ENCODE measurements at places on chromosomes 2 and 18.
A peak's percentile ranks its signal among the peaks of the same experiment; 100 is the strongest.

GRCh38 chr2:24048769-24049484, 614 bp upstream of the FKBP1B start:
- DNase-seq, result no peak

- DNase-seq, result no peak
These were observed 24.2 kb downstream of the MYT1L start for GRCh38 chr2:2306878-2307277.

DNA sequence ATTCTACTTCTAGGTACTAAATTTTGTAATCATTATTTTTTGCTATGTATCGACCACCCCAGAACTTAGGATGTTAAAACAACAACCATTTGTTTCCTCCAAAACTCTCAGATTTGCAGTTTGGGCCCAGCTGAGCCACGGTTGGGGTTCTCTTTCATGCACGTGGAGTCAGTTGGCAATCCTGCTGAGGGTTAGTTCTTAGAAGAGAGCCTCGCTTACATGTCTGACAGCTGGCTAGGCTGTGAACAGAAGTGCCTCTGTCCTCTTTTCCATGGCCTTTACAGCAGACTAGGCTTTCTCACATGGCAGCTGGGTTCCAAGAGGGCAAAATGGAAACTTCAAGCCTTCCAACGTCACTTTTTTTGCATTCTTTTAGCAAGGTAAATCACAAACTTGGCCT, 9.3 kb upstream of the RGPD4 start:
- DNase-seq, result no peak

DNA sequence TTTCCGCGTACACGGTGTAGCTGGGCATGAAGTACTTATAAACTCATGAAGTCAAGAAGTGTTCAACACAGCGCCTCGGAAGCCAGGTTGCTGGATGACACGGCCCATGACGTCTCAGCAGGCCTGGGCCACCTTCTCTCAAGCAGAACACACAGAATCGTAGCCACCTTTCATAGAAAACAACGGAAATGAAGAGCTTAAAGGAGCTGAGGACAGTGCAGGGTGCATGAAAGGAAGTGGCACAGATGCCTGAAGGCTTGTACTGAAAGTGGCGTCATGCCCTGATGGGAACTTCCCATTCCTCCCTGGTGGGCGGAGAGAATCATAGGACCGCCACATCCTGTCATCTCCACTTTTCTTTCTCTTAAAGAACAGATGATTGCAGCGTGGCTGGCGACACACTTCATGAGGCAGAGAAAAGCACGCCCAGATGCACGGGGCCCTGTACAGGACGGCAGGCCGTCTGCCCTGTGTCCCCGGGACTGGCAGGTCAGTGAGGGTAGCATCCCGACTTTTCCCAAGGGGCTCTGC, 31.1 kb downstream of the HDAC4 start:
- DNase-seq, result peak; percentile 27

- DNase-seq, result no peak
These were observed 364.8 kb upstream of the GALNT5 start for GRCh38 chr2:156892467-156893281.

- DNase-seq, result no peak
These were observed 38.2 kb downstream of the PDIA6 start for GRCh38 chr2:10774394-10774793.

DNA sequence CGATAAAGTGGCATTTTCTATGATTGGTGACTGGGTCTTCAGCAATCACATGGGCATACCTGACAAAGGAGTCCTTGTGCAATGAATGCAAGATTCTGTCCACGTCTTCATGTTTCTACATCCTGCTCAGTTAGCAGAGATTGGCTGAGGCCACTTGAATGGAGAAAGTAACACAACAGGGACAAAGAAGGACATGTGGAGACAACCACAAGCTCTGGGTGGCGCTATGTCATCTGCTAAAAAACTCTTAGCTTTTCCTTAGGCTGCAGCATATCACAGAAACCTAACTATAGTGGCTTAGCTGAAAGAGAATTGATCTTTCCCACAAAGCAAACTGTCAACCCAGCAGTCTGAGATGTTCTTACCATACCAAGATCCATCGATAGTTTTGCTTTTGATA, 1109.7 kb downstream of the SOCS6 start:
- DNase-seq, result no peak

DNA sequence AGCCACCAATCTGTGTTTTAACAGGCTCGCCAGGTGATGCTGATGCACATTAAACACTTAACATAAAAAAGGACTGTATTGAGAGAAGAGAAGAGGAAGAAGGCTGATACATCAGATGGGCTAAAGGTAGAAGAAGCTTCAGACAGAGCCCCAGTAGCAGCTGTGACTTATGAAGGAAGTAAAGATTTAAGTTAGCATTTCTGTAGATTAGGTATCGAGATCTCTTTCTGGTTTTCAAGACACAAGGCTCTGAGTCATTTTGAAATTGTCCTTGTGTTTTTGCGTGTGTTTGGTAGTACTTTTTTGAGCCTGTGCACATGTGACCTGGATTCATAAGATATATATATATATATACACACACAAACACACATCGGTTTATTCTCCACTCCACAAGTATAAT, 40.6 kb upstream of the GCFC2 start:
- DNase-seq, result no peak

DNA sequence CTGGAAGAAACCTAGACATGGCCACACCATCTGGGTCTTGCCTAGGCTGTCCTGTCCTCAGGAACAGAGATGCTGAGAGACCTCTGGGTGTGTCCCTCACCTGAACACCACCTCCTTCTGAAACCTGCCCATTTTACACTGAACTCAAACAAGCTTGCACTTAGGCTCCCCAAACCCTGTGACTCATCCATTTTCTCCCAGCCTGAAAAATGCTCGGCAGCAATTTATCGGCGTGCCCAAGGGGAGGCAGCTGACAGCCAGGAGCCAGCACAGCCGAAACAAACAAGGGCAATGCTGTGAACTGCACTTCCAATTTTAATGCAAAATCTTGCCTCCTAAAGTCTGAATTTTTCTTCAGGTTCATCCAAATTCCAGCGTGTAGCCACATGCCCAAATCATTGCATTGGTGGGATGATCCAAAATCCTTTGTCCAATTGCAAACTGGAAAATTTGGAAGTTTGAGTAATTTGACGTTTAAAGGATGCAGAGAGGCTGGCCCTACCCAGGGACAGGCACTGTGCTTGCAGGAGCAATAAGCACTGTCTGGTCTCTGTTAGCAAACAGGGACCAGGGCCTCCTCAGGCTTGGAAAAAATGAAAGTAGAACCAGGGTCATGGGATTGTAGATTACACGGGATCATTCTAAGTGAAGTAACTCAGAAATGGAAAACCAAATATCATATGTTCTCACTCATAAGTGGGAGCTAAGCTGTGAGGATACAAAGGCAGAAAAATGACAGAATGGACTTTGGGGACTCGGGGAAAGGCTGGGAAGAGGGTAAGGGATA, 67.7 kb downstream of the GALNT14 start:
- no peak for DNase-seq

GRCh38 chr2:150088538-150088937, 398.9 kb downstream of the RND3 start:
- no peak for DNase-seq

- DNase-seq, result no peak
These were observed 143.6 kb downstream of the COL4A4 start for GRCh38 chr2:227020416-227020815.

GRCh38 chr2:57558312-57558711, 488.3 kb upstream of the VRK2 start:
- DNase-seq, result no peak
